ENCODE measurements at places on chromosomes 11 and 22.
A peak's percentile ranks its signal among the peaks of the same experiment; 100 is the strongest.

- H3K27me3 ChIP-seq = no peaks in the 10 kb centered on the region
- no peaks in the 10 kb centered on the region for H3K4me1 ChIP-seq
- no peak overlapping the region for H3K27ac ChIP-seq
- no peak for DNase-seq
Observed at GRCh38 chr11:35571696-35572095, 46.3 kb upstream of the PAMR1 start.

- no peak overlapping the region for H3K4me3 ChIP-seq
- no peak for DNase-seq
- H3K27ac ChIP-seq = no peak overlapping the region
- peaks cover 18% of the 10 kb centered on the region for H3K36me3 ChIP-seq
- no peaks in the 10 kb centered on the region for H3K27me3 ChIP-seq
- peaks cover 12% of the 10 kb centered on the region for H3K4me1 ChIP-seq
Observed at GRCh38 chr22:37771081-37771480, 36.7 kb upstream of the GCAT start.

DNA sequence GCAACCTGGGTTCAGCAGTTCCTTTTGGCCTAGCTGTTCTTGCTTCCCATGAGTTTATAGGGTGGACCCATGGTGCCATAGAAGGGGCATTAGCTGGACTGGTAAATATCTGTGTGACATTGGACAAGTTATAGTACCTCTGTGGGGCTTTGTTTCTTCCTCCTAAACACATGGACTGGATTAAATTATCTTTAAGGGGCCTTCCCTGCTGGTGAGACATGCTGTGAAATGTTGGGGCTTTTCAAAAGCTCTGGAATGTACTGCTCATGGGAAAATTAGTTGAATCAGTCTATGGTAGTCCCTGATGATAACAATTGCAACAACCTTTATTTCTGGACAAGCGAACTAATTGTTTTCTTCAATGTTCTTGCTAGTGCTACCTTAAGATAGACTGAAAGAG lies 276.2 kb downstream of the BLID start:
- no peaks in the 10 kb centered on the region for H3K27me3 ChIP-seq
- no peak overlapping the region for H3K4me3 ChIP-seq
- H3K4me1 ChIP-seq = no peaks in the 10 kb centered on the region

DNA sequence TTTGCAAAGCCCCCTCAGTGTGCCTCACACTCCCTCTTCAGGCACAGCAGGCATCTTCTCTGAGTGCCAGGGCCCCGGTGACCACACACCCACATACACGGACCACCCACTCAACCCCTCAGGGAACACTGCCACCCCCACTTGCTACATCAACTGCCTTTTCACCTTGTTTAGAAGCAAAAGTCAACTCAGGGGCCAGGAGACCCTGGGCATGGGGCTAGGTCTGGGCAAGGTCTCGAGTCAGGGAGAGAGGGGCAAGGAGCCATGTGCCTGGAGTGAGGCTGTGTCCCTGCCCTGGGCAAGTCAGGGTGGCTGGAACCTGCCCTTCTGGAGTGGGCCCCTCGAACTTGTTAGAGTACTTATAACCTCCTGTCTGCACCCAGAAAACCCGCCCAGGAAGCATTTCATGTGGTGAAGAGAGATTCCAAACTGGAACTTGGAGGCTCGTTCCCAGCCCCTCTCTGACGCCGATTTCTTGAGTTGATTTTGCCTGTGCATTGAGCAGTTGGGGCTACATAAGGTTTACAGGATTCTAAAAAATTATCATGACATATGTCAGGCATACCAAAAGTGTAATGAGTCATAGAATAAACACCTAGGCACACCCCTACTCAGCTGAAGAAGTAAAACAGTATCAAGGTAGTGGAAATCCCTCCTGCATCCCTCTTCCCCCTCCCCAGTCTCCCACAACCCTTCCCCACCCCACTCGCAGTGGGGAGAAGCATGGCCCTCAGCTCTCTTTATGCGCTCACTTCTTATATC lies 74.3 kb downstream of the MYEOV start:
- H3K36me3 ChIP-seq = no peaks in the 10 kb centered on the region
- DNase-seq = no peak
- no peaks in the 10 kb centered on the region for H3K4me1 ChIP-seq
- H3K27me3 ChIP-seq = no peaks in the 10 kb centered on the region

DNA sequence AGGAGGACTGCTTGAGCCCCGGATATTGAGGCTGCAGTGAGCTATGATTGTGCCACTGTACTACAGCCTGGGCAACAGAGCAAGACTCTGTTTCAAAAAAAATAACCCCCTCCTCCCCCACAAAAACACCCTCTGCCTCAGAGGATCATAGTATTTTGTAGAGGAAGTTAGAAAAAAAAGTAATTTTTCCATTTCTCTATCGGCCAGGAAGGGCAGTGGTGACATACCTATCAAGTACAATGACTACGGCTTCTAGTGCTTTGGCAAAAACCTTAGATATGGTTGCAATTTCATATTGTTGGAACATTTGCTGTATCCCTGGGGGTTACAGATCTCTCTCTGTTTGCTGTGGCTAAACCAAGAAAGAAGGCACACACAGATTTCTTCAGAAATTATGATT lies 28.9 kb downstream of the C2CD3 start:
- H3K4me1 ChIP-seq = no peaks in the 10 kb centered on the region
- H3K27me3 ChIP-seq = no peaks in the 10 kb centered on the region
- DNase-seq = no peak
- peaks cover 16% of the 10 kb centered on the region for H3K36me3 ChIP-seq
- no peak overlapping the region for H3K27ac ChIP-seq
- H3K4me3 ChIP-seq = no peak overlapping the region

DNA sequence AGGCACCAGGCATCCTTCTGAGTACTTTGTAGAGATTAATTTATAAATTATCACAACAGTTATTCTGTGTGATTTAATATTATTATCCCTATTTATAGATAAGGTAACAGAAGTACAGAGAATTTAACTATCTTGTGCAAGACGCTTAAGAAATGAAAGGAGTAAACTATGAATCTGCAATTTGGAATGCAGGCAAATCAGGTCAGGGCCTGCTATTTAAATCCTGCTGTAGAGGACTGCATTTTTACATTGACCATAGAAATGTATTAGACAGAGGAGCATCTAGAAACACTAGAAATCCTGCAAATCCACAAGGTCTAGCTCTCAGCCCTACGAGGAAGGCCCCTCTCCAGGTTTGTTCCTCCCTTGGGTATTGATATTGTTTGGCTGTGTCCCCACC lies 336.2 kb downstream of the ETS1 start:
- no peaks in the 10 kb centered on the region for H3K4me1 ChIP-seq
- no peaks in the 10 kb centered on the region for H3K27me3 ChIP-seq
- H3K36me3 ChIP-seq = no peaks in the 10 kb centered on the region
- no peak overlapping the region for H3K4me3 ChIP-seq

GRCh38 chr11:28763876-28764275 lies 655.7 kb downstream of the METTL15 start:
- H3K4me3 ChIP-seq = no peak overlapping the region
- DNase-seq = no peak
- no peaks in the 10 kb centered on the region for H3K27me3 ChIP-seq
- H3K36me3 ChIP-seq = no peaks in the 10 kb centered on the region
- H3K27ac ChIP-seq = no peak overlapping the region

- no peaks in the 10 kb centered on the region for H3K27me3 ChIP-seq
- DNase-seq = no peak
- no peak overlapping the region for H3K27ac ChIP-seq
- peaks cover 35% of the 10 kb centered on the region for H3K36me3 ChIP-seq
- no peak overlapping the region for H3K4me3 ChIP-seq
Observed at GRCh38 chr11:18566406-18566805, 22.1 kb downstream of the UEVLD start.

DNA sequence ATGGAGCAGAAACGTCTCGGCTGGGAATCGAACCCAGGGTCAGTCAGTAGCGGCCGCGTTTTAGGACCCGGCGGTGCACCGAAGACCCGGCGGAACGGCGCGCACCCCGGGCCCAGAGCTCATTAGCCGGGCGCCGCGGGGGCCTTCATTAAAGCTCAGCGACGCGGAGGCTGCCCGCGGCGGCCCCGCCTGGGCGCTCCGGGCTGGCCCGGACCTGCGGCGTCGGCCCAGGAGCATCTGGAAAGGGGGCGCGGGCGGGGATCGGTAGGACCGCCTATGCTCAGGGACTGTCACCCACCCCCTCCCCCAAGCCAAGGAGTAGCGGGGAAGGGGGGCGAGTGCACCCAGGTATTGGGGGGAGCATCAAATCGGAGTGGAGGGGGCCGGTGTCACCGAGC lies 52.2 kb downstream of the CYTH4 start:
- no peak overlapping the region for H3K27ac ChIP-seq
- no peak for DNase-seq
- H3K36me3 ChIP-seq = no peaks in the 10 kb centered on the region
- H3K4me3 ChIP-seq = no peak overlapping the region

DNA sequence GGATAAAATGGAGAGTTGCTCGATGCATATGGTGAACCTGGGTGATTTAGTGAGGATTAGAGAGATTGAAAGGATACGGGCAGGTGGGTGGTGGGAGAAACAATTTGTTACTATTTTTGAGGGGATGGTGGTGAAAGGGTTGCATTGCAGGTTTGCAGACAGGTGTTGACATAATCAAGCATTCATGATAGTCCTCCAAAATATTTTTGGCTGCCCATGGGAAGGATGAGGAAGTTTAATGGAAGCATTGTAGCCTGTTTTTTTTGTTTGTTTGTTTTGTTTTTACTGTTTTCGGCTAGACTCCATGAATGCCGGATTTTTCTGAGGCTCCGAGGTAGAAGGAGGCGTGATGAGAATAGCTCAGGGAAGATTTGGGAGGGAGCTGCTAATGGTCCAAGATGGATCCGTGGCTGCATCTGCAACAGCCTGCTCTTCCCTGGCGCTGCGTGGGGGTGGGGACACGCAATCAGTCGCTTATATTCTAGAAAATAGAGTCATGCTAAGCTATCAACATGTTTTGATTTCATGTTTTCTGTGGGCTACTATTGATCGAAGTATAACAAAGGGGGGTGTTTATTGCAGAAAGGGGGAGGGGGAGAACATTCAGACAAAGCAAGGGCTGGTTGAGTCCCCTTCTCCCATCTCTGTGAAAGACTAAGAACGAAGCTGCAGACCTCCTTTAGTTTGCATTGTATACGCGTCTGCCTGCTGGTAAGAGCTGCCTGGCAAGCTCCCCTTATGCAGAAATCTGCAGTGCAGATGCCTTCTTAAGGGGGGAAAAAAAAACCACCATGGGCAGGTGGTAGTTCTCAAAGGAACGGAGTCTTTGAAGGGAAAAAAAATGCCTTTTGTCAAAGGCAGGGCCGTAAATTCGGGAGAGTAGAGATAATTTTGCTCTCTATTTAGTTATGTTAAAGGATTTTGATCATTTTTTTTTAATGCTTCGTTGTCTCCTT lies 1.0 kb downstream of the RTN3 start:
- H3K27me3 ChIP-seq = no peaks in the 10 kb centered on the region
- H3K4me1 ChIP-seq = peaks cover 14% of the 10 kb centered on the region
- peak overlapping the region; percentile 78 for H3K27ac ChIP-seq
- DNase-seq = peak; percentile 27

Measured in natural killer cell (primary cell).